ENCODE measurements at places on chromosomes 2 and 18.

- DNase-seq: no peak
Measured at GRCh38 chr2:55063226-55063625, 13.0 kb upstream of the RTN4 start.

DNA sequence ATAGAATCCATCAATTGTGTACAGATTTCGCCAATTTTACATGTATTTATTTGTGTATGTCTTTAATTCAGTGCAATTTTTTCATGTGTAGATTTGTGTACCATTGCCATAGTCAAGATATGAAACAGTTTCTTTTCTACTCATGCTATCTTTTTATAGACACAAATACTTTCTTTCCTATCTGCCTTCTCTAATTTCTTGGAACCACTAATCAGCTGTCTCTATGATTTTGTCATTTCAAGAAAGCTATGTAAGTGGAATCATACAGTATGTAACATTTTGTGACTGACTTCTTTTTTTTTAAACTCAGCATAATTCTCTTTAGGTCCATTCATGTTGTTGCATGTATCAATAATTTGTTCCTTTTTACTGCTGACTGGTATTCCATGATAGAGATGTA lies 33.3 kb downstream of the KIAA1328 start:
- DNase-seq: no peak

DNA sequence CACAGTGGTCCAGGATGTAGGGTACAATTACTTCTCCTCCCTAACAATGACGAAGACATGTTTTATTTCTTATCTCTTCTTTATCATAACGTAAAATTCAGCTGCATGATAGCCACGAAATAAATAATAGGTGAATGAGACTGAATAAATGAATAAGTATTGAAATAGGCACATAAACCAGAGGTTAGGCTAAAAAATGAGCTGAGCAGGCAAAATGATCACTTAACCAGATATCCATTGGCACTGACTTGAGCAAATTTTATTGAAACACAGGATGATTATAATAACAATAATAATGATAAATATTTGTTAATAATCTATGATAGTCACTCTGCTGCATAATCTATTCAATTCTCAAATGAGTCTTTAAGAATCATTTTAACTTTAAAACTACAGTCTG lies 506.9 kb upstream of the ZNF804A start:
- no peak for DNase-seq

DNA sequence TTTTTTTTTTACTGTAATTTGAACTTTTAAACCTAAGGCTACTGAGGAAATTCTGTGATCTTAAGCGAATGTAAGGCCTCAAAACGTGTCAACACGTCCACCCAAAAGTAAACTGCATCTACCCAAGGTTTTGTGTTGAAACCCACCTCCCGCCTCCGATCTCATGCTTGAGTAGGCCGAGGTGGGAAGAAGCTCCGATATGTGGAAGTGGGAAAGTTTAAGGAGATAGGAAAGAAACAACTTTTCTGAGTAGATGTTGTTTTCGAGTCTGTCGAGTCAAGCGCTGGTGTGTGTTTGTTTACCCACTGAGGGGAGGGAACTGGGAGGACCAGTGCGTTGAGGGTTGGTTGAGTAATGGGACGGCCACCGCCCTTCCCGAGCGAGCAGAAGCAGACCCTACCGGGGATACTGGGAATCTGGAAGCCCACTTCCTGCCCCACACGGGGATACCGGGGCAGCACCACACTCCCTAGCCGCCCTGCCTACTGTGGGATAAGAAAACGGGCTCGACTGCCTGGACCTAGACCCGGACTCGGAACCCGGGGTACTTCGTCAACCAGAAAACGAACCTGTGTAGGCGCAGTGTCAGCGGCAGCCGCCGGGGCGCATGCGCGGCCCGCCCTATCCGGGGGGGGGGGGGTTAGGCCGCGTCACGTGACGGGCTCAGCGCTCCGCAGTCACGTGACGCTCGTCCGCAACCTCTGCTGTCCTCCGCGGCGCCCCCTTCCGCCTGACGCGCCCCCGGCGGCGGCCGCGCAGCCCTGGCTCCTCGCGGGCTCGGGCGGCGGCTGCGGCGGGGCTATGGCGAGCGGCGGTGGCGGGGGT lies at the start of gene RETREG2:
TSS of gene RETREG2 (plus strand) at position 724 of the 825 bp plus-strand sequence. CDS start at position 802, 78 bp downstream.
- peak; percentile 63 for DNase-seq

DNA sequence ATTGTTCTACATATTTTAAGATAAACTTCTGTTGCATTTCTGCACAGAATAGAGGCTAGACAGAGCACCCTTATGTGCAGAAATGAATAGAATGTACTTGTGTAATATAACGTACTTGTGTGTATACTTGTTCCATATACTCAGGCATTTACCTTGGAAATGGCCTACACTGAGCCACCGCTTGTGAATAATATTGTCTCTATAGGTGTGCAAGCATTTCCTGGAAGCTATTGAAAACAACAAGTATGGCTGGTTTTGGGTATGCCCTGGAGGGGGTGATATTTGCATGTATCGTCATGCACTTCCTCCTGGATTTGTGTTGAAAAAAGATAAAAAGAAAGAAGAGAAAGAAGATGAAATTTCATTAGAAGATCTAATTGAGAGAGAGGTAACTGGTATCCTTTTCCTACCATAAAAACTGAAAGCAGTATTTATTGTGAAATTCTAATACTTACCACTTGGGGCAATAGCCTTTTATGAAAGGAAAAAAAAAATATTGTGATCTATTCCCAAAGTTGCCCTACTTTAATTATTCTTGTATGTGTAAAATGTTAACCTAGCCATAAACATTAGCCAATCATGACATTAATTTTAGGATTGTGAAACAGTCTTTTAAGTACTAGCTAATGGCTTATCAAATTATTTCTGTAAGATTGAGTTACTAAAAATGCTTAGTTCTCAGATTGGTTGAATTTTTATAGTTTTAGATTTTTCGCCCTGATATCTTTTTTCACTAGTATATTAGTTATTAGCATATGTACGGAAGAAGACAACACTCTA lies 18.0 kb downstream of the ZC3H15 start:
- no peak for DNase-seq

- no peak for DNase-seq
Measured at GRCh38 chr2:18267501-18267900, 293.0 kb downstream of the RDH14 start.

GRCh38 chr18:23684515-23685197 lies 4.6 kb upstream of the LAMA3 start:
- no peak for DNase-seq

DNA sequence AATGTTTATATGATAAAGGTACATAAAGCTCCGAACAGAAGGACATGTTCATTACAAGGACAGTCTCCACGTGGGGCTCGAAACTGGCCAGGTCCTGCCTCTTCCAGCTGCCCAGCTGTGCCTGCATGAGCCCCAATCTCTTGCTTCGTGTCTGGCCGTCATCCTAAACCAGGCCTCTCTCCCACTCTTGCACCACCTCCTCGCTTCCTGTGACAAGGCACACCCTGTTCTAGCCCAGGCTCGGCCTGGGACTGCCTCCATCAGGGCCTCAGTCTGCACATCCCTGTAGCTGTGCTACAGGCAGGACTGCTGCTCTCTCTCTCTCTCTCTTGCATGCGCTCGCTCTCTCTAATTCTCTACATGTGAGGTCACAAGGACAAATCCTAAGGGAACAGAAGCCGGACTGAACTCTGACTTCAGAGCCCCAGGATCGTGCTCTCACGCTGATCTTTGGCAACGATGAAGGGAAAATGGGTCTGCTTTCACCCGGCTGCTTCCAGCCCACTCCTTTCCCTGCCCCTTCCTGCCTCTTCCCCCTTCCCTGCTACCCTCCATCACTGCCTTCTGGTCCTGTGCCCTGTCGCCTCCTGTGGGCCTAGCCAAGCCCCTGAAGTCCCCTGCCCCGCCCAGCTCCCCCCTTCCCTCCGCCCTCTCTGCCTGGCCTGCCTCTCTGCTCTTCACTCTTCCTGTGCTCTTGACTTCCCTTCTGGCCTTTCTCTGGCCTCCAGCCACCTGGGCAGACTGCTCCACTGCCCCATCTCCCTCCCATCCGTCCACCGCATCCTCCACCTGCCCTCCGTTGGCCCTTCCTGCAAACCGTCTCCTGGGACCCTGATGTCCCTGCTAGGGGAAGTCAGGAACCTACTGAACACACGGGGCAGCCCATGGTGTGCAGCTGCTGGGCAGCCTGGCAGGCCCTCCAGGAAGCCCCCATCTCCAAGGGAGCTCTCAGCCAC lies 7.8 kb upstream of the GPR55 start:
- DNase-seq: no peak

- DNase-seq: no peak
Measured at GRCh38 chr2:144085016-144085415, 434.9 kb downstream of the ZEB2 start.

GRCh38 chr18:23580677-23581367 lies 5.5 kb downstream of the NPC1 start:
- no peak for DNase-seq

- no peak for DNase-seq
Measured at GRCh38 chr2:223554923-223555322, 47.2 kb downstream of the SCG2 start.

GRCh38 chr2:239870863-239871262 lies 154.3 kb downstream of the NDUFA10 start:
- DNase-seq: no peak

DNA sequence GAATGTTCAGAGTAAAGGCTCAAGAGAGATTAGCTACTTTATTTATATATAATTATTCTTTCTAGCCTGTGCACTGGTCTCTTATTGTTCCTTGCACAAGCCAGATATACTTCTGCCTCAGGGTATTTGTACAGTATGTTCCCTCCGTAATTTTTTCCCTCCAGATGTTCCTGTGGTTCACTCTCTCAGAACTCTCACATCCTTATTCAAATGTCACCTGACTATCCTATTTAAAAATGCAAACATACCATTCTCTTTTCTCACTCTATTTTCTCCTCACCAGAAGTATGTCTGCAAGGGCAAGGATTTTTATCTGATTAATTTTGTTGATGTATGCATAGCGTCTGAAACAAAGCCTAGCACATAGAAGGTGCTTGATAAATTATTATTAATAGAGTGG lies 64.0 kb upstream of the CERS6 start:
- no peak for DNase-seq

- DNase-seq: no peak
Measured at GRCh38 chr18:77071061-77071460, 61.5 kb downstream of the MBP start.

DNA sequence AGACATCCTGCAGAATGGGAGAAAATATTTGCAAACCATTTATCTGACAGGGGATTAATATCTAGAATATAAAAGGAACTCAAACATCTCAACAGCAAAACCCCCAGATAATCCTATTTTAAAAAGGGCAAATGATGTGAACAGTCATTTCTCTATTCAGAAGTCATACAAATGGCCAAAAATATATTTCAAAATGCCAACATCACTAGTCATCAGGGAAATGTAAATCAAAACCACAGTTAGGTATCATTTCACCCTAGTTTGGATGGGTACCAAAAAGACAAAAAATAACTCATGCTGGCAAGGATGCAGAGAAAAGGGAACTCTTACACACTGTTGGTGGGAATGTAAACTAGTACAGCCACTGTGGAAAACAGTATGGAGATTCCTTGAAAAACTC lies 70.0 kb downstream of the TBR1 start:
- DNase-seq: no peak

- no peak for DNase-seq
Measured at GRCh38 chr2:208112969-208113368, 11.4 kb downstream of the CRYGD start.

GRCh38 chr2:157290525-157290924 lies 33.0 kb downstream of the GALNT5 start:
- DNase-seq: no peak

DNA sequence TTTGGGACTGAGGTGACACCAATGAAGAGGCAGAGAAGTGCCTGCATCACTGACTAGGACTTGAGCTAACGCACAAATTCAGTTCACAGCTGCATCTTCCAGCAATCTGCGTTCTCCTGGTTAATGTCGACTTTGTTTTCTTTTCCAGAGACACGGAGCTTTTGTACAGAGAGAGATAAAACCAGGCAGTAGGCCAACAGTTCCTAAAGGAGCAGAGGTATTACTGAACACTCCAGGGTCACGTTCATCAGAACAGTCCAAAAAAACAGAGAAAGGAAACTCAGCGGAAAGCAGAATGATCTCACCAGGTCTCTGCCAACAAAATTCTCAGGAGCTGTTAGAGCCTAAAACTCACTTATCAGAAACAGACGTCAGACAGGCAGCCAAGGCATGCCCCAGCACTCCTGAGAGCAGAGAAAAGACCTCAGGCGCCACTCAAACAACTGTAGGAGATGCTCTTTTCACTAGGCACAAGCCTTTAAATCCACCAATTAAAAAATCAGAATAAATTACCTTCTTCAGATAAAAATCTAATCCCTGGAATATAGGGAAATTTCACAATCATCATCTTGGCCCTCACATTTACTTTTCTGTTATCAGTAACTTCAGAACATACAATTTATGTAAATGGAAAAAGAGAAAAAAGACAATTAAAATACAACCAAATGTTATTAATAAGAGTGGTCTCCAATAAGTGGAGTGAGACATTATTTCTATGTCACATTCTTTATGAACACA lies 95.9 kb upstream of the SPTBN1 start:
- DNase-seq: no peak

DNA sequence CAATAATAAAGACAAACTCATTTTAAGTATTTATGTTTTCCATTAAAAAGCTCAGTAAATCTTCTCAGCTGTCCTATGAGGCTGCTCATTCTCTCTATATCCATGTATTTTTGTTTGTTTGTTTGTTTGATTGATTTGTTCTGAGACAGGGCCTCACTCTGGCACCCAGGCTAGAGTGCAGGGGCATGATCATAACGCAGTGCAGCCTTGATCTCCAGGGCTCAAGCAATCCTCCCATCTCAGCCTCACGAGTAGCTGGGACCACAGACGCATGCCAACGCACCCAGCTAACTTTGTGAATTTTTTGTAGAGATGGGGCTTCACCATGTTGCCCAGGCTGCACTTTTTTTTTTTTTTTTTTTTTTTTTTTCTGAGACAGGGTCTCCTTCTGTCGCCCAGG lies 5.6 kb downstream of the STRN start:
- no peak for DNase-seq

DNA sequence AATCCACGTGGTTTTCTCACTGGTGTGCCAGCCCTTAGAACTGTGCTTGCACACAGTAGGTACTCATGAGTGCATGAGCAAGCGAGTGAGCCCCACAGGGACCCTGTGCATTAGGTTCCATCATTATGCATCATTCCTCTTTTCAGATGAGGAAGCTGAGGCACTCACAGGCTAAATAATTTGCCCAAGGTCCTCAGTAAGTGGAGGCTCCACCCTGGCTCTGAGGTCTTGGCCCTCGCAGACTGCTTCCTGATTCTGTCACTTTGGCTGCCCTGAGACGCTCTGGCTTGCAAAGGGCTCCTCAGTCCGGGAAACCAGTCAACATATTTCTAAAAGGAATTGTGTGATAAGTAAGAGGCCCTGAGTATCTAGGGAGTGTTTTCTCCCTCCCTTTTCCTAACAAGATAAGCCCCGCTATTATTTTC lies 71.7 kb downstream of the IL1R2 start:
- no peak for DNase-seq

GRCh38 chr2:133167990-133168389 lies 400.3 kb downstream of the NCKAP5 start:
- no peak for DNase-seq

DNA sequence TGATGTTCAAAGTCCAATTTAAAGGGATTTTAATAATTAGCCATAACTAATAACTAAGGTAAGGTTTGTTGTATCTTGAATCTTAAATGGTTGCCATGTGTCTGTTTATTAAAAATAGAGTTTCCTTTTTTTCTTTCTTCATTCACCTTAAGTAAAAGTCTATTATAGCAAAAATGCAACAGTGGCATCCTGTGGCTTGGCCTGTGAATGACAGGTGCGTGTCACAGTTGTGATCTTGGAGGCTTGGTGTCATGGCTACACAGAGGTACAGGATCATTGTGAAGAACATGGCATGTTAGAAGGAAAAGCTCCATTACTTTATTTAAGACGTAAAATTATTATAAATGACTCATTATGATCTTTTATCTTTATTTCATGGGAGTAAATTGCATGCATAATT lies 246.1 kb downstream of the BCL2 start:
- no peak for DNase-seq
